ENCODE measurements at places on chromosomes 2 and 18. TPM values are rescaled to one million over a fixed set of nuclear protein-coding genes. Genes with fewer than 3 reads are reported as not detected.

DNA sequence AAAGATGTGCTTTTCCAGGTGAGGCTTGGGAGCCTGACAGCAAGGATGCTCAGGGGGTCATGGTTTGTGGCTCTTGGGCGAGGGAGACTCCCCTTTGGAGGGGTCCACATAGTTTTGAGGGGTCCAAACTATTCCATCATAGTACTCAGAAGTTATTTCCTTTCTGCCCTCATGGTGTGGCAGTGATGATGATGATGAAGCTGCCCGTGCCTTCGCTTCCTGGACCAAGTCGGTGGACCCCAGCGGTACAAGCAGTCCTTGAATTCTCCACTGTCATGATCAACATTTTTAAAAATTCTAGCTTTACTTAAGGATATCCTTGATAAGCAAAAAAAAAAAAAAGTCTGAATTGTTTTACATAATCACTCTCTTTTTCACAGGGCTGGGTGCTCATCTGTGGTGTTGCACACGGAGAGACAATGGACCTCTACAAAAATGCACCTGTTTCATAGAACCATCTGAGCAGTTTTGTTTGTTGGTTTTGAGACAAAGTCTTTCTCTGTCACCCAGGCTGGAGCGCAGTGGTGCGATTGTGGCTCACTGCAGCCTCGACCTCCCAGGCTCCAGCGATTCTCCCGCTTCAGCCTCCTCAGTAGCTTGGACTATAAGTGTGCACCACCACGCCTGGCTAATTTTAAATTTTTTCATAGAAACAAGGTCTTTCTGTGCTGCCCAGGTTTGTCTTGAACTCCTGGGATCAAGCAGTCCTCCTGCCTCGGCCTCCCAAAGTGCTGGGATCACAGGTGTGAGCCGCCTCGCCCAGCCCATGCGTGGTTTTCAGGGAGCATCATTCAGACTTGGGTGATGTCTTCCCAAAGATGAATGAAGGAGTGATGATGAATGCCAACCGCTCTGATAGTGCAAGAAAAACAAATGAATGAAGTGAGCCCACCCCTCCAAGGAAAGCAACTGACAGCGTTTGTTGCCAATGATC lies 271.4 kb upstream of the HDAC4 start:
- H3K4me1 ChIP-seq: no peaks in the 10 kb centered on the region
- no peak overlapping the region for H3K4me3 ChIP-seq
- no peaks in the 10 kb centered on the region for H3K36me3 ChIP-seq
- no peaks in the 10 kb centered on the region for H3K27me3 ChIP-seq
- H3K27ac ChIP-seq: no peak overlapping the region
- DNase-seq: no peak

The OXER1 gene
- 0.69 TPM for total RNA-seq

GRCh38 chr18:55968550-55968949 lies 380.6 kb upstream of the TCF4 start:
- H3K36me3 ChIP-seq: no peaks in the 10 kb centered on the region
- no peak overlapping the region for H3K4me3 ChIP-seq
- no peaks in the 10 kb centered on the region for H3K4me1 ChIP-seq
- no peaks in the 10 kb centered on the region for H3K27me3 ChIP-seq

DNA sequence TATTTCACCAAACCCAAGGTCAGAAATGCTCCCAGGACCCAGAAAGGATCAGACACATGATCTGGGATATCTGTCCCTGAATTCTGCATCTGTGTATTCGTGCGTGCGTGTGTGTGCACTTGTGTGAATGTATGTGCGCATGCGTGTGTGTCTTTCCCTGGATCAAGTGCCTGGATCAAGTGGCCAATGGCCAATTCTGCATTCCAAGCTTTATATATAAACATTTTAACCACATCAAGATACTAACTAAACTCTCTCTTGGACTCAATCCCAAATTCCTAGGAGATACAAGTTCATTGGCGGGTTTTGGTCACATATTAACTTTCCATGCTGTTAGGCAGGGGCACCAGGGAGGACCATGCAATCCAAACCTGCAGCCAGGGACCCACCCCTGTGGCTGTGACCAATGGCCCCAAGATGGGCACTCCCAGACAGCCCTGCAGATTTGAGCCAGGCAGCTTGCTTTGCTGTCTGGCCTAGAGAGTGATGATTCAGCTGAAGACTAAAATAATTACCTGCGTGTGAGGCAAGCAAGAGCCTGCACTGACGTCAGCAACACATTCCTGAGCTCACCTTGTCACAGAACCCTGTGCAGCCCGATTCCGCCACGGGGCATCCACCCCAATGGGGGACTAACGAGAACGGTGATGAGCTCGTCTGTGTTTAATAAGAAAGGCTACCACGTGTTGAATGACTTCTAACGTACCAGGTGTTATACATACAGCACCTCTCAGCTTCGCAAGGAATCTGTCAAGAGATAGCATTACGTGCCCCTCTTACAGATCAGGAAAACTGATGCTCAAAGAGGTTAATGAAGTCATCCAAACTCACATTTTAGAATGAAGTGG lies 45.3 kb upstream of the ROCK2 start:
- H3K27ac ChIP-seq: no peak overlapping the region
- peaks cover 13% of the 10 kb centered on the region for H3K4me1 ChIP-seq
- DNase-seq: no peak
- no peaks in the 10 kb centered on the region for H3K27me3 ChIP-seq
- H3K4me3 ChIP-seq: no peak overlapping the region
- H3K36me3 ChIP-seq: no peaks in the 10 kb centered on the region
